ENCODE measurements at places on chromosomes 4 and X.

DNA sequence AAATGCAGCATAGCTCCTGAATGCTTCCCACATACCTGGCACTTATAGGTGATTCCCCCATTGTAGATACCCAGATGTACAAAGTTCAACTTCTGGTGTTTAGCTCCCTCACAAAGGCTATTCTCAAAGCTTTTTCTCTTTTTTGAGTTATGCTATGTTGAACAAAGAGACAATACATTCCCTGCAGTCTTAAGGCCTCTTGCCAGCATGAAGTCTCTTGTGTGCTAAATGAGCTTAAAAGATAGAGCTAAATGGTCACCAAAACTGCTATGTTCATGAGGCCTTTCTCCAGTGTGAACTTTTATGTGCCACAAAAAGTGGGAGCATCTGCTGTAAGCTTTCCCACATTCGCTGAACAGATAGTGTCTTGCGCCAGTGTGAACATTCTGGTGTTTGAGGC lies 111.2 kb upstream of the TMEM47 start:
- no peak for DNase-seq

GRCh38 chrX:152847281-152847680 lies 16.4 kb downstream of the NSDHL start:
- DNase-seq: no peak

GRCh38 chr4:11719879-11720278 lies 291.2 kb upstream of the HS3ST1 start:
- DNase-seq: no peak

DNA sequence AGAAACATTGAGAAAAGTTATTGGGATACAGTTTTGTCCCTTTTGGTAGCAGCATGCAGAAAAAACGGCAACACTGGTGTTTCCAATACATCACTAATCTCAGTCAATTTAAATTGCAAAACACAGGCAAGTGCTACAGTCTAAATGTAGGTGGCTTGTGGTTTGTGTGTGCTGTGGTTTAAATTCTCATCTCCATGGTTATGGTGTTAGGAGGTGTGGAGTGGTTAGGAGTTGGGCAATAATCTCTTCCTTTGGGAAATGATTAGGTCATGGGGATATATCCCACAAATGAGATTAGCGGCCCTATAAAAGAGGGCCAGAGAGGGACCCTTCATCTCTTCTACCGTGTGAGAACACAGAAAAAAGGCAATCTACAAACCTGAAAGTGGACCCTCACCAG lies 1344.3 kb downstream of the ADGRL3 start:
- DNase-seq: no peak

DNA sequence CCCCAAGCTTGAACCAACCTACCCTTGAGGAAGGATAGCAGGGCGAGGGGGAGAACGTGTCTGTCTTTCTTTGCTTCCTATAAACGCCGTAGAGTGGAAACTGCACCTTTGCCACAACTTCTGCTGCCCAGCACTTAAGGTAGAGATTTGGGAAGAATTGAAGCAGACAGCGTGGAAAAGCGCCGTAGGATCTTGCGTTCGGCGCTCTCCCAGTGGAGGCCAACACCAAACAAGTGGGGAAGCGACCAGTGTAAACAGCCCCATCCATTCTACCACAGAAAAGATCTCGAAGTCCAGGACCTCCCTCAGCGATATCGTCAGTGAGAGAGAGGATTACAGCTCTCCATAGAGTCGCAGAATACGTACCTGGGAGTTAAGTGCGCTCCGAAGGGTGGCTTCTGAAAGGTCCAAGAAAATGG lies 3.9 kb upstream of the NKX6-1 start:
- no peak for DNase-seq

- no peak for DNase-seq
Observed at GRCh38 chr4:97386969-97387368, 756.3 kb downstream of the STPG2 start.

GRCh38 chr4:66564901-66565651 lies 894.8 kb upstream of the EPHA5 start:
- DNase-seq: no peak

DNA sequence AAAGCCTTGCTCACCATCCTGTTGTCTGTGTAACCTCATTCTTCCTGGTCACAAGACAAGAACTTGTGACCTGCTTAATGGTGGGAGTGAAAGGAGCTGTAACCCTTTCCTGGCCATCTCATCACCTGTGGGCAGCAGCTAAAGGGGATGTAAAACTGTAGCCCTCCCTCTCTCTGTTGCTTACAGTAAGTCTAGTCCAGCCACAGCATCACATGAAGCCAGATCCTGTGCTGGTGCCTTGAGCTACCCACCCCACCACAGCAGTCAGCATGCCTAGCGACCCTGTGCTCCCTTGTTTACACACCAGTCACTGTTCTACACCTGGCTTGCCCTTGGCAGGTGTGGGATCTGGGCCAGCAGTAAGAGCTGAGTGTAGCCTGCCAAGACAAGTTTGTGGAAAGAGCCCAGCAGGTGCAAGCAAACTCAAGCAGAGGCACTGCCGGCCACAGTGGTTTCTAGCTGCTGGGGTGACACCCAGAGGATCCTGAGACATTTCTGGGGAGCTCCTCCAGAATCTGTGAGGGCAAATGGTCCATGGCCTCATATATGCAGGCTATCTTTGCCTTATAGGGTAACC lies 41.0 kb downstream of the UGT2B28 start:
- DNase-seq: no peak

DNA sequence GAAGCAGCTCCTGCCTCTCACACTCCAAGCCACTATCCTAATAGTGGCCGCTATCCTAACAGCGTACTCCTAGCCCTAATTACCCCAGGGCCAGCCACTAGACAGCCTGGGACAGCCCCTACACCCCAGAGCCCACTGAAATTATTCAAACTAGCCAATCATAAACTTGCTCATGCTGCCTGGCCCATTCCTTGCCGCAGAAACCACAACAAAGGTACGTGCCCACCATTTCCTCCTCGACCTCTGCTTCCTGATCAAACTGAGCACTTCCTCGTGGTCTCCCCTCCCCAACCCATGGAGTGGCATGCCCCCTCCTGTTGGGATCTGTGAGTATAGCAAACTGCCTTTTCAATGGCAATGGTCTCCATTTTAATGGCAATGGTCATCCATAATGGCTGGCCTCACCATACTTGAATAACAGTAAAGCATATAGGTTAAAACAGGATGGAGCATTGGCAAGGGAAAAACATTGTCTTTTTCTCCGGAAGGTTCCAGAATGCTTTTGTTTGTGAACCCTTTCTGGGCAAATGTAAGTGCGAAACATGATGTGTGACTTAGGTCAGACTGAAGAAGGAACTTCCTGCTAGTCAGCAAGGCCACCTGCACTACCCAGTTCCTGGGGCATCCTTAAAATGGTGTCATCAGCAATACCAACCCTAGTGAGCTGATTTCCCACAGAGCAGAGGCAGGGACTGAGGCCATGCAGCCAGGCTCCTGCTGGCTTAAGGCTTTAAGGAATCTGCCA lies 107.1 kb upstream of the ATP6AP2 start:
- DNase-seq: no peak

DNA sequence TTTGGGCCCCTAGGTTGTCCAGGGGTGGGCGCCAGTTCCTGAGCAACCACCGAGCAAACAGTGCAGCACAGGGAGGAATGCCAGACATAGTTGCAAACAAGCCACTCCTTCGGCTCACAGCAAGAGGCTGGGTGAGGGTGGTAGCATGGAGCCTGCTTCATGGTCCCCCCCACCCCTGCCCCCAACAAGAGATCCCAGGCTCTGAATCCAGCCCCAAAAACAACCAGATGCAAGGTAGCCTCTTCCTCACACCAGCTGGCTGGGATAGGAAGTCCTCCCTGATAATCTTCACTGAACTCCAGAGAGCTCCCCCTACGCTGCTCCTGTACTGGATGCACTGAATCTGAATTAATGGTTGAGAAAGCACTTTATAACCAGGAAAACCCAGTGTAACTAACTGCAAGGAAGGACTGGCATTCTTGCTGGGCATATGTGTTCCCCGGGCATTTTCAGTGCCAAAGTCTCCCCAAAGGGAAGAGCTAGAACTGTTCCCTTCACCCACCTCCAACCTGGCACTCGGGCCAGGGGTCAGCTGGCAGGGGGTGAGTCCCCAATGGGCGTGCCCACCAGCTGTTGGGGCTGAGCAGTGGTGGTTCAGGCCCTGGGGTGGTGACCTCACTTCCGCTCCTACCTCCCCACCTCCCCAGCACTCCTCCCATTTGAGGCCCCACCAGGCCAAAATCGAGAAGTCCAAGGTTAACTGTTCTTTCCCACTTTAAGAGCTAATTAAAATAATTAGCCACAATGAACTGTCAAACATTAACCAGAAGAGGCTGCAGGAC lies 1.5 kb downstream of the ELF4 start:
- DNase-seq: peak; percentile 46

DNA sequence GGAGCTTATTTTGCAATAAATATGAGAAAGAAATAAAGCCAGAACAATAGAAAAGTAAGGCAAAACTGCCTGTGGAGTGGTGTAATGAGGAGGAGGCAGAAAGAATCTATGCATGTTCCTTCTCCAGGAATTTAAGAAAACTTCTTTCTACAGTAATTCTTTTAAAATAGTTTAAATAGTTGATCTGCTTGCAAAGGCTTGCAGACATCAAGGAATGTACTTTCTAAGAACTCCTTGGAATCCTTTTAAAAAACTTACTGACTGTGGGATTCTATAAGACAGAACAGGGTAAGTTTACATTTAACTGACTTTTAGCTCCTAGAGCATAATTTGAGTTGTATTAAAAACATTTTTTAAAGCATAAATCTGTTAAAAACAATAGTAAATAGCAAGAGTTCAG lies 63.2 kb upstream of the ALB start:
- no peak for DNase-seq

DNA sequence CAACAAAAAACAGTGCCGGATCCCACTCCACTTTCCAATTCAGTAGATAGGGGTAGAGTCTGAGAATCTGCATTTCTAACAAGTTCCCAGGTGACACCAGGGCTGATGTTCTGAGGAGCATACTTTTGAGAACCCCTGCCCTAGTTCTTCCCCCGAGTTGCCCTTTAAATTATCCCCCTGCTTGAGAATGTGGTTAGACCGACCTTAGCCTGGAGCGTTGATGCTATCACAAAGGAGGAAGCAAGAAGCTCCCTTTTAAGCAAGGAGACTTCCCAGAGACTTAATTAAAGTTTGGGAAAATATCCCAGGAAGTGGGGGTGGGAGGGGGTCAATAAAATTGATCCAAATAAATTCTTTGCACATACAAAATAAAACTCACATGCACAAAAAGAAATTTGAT lies 485.9 kb downstream of the SMARCA1 start:
- no peak for DNase-seq

DNA sequence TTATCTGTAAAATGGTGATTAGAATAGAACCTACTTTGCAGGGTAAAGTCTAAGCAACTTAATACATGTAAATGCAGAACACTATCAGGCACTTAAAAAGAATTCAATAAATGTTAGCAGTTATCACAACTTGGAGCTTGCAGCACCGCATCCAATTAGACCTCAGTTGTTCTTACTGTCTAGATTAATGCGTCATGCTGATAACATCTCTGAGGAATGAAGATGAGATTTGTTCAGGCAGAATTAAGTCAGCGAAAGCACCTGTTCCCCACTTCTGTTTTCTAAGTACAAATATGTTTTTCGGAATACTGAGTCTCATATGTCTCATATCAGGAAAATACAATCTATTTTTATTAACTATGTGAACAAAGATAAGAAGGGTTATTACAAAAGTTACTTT lies 58.7 kb downstream of the TMA16 start:
- no peak for DNase-seq

DNA sequence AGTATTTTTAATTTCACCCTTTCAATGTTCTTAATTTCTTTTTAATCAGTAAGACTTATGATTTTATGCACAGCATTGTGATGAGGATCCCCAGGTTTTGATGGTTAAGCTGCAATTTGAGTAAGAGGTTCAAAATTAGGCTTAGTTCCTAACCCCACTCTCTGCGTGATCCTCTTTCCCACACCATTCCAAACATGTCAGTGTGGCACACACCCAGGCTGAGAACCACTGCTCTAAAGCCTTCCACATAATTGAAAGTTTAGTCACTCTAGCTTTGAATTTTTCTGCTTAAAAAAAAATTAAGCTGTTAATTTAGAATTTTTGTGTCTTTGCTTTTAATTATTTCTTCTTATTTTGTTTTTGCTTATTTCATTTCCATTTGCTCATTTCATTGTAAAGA lies 68.8 kb upstream of the SLC7A11 start:
- no peak for DNase-seq

DNA sequence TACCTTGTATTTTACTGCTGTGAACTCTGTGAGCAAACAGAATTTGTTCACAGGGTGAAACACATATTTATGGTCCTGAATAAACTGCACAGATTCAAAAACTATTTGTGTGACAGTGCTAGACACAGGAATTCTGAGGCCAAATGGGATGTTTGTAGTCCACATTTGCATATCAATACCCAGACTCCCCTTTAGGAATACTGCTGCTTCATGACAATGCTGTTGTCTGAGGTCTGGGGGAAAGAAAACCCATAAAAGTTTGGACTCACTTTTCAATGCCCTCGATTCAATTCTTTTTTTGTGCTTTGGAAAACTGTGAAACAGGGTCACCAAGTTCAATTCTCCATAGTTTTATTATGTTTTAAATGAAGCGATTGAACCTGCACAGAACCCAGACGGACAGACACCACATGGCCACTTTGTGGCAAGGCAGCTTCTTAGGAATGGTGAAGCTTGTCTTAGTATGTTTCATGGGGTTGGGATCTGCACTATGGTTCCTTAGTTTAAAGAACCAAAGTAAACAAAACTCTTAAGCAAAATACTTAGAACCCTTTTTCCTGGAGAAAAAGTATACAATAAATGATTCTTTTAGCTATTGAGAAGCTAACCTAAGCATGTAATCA lies 92.3 kb upstream of the MAD2L1 start:
- DNase-seq: no peak

- DNase-seq: no peak
Observed at GRCh38 chr4:108157655-108158054, 11.1 kb downstream of the LEF1 start.

DNA sequence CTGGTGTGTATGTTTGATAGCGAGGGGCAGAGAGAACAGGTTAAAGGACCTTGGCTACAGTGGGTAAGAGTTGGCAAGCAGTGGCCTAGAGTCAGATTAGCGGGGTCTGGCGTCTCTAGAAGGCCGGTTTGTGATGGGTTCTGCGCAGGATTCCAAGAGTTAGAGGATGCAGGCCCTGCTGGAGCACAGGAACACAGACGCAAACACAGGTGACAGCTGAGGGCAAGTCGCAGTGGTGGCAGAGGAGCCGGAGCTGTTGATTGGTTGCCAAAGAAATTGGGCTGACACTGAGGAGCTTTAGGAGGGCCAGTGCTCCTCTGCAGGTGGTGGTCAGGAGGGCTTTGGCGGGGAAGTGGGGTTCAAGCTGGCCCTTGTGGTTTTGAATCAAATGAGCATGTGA lies 3.8 kb downstream of the TADA2B start:
- no peak for DNase-seq

DNA sequence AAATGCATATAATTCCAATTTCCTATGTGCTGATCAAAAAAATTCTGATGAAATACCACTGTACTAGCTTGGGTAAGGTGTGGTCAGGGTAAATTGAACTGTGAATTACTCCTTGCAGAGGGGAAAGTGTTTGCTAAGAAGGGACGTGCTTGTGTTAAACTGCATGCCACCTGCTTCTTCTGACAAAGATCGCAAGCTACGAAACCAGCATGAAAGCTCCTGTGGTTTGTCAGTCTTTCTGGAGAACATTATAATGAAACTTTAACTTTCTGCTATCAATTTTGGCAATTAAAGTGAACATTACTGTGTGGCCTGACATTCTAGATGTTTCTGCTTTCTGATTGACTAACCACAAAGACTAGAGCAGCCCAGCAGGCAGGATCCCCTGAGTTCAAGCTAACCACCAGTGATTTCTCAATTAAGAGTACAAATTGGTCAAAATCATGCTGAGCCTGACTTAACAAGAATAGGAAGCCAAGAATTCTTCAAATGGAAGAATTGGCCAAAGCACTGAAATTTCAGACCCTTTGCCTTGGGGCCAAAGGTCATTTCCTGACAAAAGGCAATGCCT lies 239.0 kb downstream of the SLITRK2 start:
- DNase-seq: no peak
